ENCODE measurements at places on chromosomes 1 and 21.
A peak's percentile ranks its signal among the peaks of the same experiment; 100 is the strongest.

DNA sequence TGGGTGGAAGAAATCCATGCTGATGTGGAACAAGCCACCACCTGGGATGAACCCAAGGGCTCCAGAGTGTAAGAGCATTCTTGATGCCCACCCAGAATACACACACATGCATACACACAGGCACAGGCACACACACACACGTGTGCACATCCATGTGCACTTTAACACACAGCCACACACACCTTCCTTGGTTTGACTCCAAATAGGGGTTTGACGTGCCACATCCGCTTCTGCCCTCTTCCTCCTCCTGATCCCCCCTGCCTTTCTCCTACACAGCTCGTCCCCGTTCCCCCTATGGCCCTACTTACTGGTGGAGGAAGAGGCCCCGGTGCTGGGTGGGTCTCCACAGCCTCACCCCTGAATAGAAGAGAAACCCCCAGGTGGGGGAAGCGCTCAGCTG, 16.0 kb downstream of the SPATA21 start:
- DNase-seq = no peak

- DNase-seq = no peak
Measured at GRCh38 chr21:42702720-42703119, 49.3 kb downstream of the PDE9A start.

GRCh38 chr1:176692431-176692830, 229.5 kb downstream of the PAPPA2 start:
- DNase-seq = no peak

GRCh38 chr1:15158506-15159165, 5.1 kb downstream of the TMEM51 start:
- peak; percentile 87 for DNase-seq

DNA sequence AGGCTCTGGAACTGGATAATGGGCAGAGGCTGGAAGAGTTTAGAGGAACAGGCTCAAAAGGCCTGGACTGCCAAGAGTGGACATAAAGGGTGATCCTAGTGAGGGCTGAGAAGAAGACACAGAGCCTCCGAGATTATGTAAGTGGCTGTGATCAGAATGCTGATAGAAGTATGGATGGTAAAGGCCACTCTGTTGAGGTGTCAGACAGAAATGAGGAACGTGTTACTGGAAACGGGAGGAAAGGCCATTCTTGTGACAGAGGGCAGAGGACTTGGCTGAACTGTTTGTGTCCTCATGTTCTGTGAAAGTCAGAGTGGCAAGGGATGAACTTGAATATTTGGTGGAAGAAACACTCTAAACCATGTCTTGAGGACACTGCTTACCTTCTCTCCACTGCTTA, 6.7 kb upstream of the ABCG1 start:
- no peak for DNase-seq

- DNase-seq = no peak
Measured at GRCh38 chr1:161083748-161084596, 5.4 kb downstream of the NECTIN4 start.

GRCh38 chr1:190104961-190105360, 372.7 kb downstream of the BRINP3 start:
- DNase-seq = no peak

DNA sequence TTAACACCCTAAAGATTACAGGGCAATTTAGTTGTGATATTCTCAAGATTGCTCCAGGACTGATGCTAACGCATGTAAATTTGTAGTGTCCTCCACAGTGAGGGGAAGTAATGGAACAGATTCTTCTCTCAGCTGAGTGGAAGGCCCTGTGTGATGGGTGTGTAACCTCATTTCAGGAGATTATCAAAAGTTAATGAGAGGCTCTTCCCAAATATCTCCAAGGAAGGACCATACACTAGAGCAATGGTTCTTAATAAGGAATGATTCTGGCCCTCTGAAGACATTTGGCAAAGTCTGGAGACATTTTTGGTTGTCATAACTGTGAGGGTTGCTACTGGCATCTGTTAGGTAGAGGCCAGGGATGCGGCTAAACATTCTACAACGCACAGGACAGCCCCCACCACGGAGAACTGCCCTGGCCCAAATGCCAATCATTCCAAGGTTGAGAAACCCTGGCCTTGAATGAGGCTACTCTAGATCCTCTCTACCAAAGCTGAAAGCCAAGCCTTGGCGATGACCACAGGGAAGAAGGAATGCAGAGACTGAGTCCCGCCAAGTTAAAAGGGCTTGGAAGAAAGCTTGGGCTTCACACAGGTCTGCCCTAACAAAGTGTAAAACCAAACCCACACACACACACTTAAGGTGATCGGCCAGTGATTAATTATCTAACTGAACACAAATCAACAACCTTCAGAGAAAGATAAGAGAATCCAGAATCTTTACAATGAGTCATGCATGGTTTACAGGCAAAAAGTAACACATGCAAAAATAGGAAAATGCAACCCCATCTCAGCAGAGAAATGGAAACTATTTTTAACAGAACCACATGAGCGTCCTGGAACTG, 135.8 kb downstream of the SYF2 start:
- DNase-seq = no peak

DNA sequence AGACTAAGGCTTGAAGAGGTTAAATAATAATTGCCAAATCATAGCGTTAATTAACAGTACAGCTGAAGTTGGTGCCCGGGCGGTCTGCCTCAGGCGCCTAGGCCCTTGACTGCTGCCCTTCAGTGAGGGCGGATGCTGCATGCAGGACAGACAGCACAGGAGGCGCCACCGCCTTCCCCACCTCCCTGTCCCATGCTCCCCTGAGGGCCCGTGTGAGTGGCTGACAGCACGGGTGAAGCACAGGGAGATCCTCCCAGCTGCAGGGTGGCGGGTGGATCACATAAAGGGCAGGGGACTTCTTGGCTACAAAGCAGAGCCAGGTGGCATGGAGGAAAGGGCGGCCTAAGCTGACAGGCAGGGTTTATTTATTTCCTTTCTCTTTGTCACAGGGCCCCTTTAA, 49.1 kb downstream of the DDX20 start:
- no peak for DNase-seq

DNA sequence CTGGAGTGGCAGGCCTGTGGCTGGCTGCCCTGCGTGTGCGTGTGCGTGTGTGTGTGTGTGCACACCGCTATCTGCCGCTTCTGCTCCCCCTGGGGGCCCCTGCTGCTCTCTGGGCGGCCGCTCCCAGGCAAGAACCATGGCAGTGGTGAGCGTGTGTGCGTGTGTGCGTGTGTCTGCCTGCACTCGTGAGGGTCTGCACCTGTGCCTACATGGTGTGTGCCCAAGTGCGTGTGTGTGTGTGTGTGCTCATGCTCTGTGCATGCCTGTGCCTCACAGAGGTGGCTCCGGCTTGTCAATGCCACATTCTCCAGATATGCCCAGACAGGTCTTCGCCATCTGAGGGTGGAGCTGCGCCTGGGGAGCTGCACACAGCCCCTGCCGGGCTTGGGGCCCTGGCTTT, 18.7 kb upstream of the PEX10 start:
- DNase-seq = no peak

DNA sequence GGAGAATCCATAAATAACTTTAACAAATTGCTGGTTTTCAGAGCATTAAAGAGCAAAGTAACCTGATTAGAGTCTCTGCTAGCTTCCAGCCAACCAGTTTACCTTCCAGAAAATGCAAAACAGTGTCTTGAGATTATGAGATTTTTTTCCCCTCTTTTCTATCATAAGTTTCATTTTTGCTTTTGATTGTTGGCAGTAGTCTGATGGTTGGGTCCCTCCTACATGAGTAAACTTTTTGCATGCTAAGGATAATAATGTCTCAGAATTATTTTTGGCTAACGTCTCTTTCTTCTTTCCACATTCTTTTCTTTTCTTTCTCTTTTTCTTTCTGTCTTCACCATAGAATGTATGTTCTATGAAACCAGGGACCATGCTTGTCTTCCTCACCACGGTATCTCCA, 6.3 kb upstream of the ADAMTS5 start:
- no peak for DNase-seq

DNA sequence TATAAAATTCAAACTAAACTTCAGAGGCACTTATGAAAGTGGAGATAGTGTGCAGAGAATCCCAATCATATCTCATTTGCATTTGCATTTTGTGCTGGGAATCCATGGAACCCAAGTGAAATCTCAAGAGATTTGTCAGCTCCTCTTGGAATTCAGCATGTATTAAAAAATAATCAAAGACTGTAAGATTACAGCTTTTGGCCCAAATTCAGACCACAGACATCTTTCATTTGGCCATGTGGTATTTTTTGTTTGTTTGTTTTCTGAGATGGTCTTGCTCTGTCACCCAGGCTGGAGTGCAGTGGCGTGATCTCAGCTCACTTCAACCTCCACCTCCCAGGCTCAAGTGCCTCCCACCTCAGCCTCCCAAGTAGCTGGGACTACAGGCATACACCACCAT, 3.8 kb upstream of the CACYBP start:
- DNase-seq = peak; percentile 57

GRCh38 chr1:156657741-156658319, 15.9 kb downstream of the BCAN start:
- no peak for DNase-seq

DNA sequence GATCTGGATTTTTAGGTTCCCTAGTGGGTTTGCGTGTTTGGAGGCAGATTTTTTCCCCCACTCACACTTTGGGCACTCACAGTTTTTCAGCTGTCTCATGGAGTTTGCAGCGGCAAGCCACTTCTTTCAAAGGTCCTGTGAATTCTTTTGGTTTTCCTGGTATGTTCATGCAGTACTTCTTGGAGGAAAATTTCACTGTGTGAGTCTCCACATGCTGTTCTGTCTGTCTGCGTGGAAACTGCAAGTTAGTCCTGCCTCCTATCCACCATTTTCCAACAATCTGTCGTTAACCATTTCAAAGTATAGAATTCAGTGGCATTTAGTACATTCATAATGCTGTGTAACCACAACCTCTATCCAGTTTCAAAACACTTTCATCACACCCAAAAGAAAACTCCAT, 793 bp upstream of the FMO1 start:
- no peak for DNase-seq

- DNase-seq = peak; percentile 46
Measured at GRCh38 chr1:59414406-59415133, 117.7 kb downstream of the FGGY start.

DNA sequence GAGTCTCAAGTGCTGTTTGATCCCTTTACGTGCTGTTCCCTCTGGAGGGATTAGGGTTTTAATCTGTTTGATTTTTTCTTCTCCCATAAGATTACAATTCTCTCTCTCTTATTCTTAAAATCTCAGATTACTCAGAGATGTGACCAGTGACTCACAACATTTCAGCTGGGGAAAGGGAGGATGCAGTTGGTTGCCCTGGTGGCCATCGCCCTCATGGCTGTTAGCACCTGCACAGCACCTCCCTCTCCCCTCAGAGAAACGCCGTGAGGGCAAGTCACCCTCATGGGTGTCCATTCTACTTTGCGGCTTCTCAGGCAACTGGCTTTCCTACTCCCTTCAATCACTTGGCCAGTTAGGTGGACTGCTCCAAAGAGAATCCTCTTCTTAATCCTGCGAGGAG, 42.4 kb upstream of the KCNA3 start:
- no peak for DNase-seq

- DNase-seq = no peak
Measured at GRCh38 chr1:227794817-227795192, 20.7 kb upstream of the PRSS38 start.

GRCh38 chr1:66250478-66250877, 283.5 kb upstream of the SGIP1 start:
- no peak for DNase-seq

GRCh38 chr1:119784191-119784781, 15.6 kb upstream of the HMGCS2 start:
- DNase-seq = no peak

DNA sequence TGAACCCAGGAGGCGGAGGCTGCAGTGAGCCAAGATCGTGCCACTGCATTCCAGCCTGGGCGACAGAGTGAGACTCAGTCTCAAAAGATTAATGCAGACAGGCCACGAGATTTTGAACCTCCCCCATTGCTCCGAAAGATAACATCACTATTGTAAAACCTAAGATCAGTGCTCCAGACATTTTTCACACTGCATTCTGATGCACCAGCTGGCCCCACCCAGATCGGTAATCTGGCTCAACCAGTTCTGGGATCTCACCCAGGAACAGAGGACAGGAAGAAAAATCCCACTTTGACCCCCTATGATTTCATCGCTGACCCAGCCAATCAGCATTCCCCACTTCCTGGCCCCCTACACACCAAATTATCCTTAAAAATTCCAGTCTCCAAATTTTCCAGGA, 10.7 kb upstream of the CSRP1 start:
- peak; percentile 34 for DNase-seq

- DNase-seq = no peak
Measured at GRCh38 chr1:235640580-235640979, 9.0 kb downstream of the GNG4 start.

GRCh38 chr1:246295340-246295739, 211.7 kb downstream of the SMYD3 start:
- DNase-seq = no peak

DNA sequence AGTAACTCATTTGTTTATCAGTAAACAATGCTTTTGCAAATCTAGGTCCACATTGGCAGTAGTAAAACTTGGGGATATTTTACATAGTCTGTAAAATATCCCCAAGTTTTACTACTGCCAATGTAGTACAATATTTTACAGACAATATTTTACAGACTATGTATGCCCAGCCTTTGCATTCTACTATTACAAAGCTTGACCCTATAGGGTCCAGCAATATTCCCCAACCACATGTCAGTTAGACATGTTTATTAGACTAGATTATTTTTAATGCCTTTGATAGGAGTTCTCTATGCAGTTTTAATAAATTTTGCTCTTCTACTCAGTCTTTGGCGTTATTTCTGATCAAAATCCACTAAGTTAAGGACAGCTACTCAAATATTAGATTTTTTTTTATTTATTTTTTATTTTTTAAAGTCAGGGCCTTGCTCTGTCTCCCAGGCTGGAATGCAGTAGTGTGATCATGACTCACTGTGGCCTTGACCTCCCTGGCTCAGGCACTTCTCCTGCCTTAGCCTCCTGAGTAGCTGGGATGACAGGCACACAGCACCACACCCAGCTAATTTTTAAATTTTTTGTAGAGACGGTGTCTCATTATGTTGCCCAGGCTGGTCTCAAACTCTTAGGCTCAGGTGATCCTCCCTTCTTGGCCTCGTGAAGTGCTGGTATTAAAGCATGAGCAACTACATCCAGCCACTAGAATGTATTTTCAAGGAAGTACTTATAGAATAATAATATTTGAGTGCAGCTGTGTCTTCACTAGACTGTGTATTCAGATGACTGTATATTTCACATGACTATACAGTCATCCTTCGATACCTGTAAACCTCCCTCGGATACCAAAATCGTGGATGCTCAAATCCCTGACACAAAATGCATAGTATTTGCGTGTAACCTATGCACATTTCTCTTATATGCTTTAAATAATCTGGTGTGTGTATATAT, 19.8 kb downstream of the MIER1 start:
- peak; percentile 90 for DNase-seq

All from EL (cell line).